ENCODE measurements at places on chromosomes 1 and 21.

DNA sequence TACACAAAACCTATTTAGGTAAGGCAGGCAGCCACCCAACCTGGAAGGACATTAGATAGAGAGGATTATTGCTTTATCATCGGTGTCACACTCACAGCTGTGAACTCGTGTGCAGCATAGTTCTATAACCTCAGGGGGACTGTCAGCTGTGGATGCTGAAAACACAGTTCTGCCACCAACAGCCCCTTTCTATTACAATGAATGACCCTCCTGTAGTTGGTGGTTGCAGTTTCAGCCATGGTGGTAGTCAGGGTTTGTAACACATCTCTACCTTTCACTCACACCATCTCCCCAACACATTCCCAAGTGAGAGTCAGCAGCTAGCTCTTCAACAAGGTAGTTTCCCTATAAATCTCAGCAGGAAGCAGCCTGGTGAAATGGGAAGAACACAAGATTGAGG is 136.8 kb downstream of the ZC3H11B start:
- DNase-seq, result no peak

GRCh38 chr1:48931506-48932192 is 155.0 kb upstream of the BEND5 start:
- no peak for DNase-seq

DNA sequence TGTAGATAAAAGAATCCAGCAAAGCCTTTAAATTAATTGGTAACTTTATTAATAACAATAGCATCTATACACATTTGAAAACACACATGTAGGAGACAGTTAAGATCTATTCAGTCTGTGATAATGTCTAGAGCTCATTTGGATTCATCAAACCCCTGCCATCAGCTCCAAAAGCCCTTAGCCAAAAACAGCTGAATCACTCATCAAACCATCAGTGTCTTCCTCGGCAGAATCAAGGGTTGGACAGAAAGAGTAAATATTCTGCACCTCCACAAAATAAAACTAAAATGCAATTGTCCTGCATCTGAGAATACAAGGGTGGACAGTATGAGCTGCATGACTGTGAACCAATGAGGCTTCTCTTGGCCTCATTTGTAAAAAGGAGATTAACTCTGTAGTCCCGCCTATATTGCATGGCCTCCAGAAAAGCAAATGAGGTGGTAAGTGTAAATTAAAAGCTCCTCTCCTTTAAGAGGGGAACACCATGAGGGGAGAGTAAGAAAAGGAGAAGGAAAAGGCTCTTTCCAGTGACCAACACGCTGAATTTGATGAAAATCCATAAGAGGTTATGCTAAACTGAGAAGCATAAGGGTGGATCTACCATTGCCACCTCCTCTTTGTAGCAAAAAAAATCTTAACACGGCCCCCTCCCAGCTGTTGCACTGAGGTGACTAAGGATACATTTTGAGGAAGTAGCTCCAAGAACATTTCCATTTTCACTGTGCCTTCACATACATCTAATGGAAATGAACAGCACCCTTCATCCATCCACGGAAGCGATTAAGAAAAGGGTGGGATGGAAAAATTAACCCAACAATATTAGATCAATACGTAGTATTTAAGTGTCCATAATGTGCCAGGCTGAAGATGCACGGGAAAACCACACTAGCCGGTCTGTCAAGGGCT is 14.7 kb upstream of the BOLA1 start:
- peak; percentile 89 for DNase-seq

GRCh38 chr1:200373811-200374231 is 36.0 kb downstream of the ZNF281 start:
- no peak for DNase-seq

- no peak for DNase-seq
Observed at GRCh38 chr21:45071078-45071873, 3.1 kb upstream of the ADARB1 start.

GRCh38 chr1:116372651-116373430 is at the start of gene ATP1A1:
ATP1A1 (plus strand) TSS chr1:116373244; CDS start chr1:116373512, 268 bp downstream.
- DNase-seq, result peak; percentile 88

DNA sequence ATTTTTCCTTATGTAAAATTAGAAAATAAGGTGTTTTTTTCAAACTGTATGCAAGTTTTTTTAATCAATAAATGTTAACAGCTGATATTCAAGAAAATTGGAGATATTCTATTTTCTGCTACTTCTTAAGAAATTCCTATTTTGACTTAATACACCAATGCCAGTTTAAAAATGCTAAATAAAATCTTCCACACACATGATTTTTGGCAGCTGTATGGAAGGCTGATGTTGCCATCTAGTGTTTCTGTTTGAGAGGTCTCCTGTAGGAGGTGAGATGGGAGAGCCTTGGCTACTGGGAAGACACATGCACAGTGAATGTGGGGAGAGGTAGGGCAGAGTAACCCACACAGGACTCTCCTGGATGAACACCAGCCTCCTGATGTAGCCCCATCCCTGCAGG is 29.2 kb upstream of the OR2B11 start:
- DNase-seq, result peak; percentile 52

GRCh38 chr1:233211595-233211994 is 83.9 kb downstream of the PCNX2 start:
- DNase-seq, result no peak

GRCh38 chr21:44255511-44255981 is 6.2 kb downstream of the DNMT3L start:
- DNase-seq, result no peak

DNA sequence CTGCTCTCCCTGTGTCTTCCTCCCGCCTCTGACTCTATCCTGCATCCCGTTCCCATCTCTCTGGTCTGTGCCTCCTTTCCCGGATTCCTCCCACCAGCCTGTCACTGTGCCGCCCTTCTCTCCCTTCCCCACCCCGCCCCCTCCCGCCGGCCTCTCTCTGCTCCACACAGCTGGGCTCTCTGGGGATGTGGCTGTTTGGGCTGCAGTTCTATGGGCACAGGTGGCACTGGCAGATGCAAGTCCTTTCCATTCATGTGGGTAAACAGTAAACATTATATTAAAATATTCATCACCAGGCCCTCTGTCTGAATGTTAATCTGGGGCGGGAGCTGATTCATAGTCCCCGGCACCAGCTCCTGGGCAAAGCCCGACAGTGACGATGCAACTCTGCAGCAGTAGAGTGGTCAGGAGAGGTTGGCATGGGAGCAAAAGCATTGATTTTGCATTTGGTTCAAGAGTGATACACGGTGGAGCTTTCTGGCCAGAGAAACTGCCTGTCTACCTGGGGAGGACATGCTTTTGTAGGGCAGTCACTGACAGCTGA is 249.3 kb downstream of the TNR start:
- DNase-seq, result no peak

DNA sequence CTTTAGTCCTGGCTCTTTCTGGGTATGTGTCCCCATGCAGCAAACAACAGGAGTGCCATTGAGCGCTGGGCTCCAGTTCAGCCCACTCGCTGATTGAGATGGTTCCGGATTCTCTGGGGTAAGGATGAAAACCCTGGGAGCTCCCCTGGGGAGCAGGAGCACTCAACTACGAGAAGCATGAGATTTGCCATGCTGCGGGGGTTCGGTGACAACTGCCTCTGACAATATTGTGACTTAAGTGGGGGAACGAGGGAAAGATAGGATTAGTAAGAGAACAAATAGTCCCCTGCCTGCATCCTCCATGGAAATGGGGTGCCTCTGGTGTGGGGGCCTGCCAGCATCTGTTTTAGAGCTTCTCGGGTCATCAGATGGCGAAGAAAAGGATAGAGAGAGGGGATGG is 123.6 kb upstream of the IPO9 start:
- DNase-seq, result no peak

DNA sequence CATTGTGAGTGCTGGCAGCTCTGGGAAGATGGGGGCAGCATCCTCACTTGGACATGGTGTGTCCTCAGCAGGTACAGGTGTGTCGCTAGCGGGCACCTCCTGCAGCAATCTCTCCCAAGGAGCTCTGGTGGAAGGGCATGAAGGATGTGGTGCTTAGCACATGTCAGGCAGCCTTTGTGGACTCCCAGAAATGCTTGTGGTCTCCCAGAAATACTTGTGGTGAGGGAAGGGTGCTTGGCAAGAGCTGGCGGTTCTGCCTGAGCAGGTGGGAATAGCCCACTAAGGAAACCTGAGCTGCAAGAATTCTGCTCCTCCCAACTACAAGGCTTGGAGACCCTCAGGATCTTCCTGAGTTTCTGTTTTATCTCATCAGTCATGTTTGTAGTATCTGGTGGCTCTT is 371.6 kb downstream of the PRDM2 start:
- DNase-seq, result no peak

GRCh38 chr21:39197448-39198233 is 14.4 kb upstream of the PSMG1 start:
- DNase-seq, result no peak

GRCh38 chr1:40979241-40980067 is at the start of gene CTPS1:
CTPS1 (plus strand) TSS chr1:40979696; CDS start chr1:40983291, 3,595 bp downstream.
- peak; percentile 88 for DNase-seq

- DNase-seq, result no peak
Observed at GRCh38 chr1:99005537-99005942, 879 bp upstream of the PLPPR5 start.

GRCh38 chr1:44348061-44348485 is 7.0 kb downstream of the ERI3 start:
- no peak for DNase-seq

DNA sequence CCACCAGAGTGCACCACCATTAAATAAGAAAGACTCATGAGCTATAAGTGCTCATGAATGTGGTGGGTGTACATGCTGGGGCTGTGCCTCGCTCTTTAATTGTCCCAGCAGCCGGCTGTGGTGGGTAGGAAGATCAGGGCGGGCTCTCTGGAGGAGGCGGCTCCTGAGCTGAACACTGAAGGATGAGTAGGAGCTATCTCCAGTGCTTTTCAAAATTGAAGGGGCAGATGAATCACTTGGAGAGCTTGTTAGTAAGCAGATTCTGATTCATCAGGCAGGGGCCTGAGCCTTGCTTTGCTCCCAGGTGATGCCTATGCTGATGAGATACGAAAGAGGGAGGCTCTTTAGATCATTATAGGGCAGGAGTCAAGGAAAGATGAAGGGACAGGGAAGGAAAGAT is 54.1 kb downstream of the ETS2 start:
- no peak for DNase-seq

GRCh38 chr1:2936559-2937515 is 84.4 kb upstream of the ACTRT2 start:
- DNase-seq, result no peak

DNA sequence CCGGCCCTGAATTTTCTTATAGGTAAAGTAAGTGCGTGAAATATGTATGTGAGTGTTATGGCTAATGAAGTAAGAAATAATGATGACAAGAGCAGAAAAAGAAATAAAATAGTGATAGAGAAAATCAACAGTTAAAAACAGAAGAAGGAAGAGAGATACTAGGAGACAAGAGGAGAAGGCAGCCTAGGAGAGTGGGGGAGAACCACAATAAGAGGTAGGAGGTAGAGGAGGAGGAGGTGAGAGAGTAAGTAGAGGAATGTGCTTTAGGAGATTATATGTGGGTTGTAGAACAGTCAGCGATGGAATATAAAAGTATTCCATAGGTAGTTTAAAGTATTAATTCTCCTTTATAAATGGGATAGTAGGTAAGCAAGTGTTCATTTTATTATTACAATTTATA is 861.5 kb upstream of the B3GALT2 start:
- no peak for DNase-seq

GRCh38 chr1:207040181-207040533 is 7.6 kb upstream of the C1orf116 start:
- DNase-seq, result no peak

- peak; percentile 27 for DNase-seq
Observed at GRCh38 chr1:31416101-31416736, 3.2 kb downstream of the SERINC2 start.

GRCh38 chr21:35019631-35020032 is 29.5 kb downstream of the RUNX1 start:
- DNase-seq, result no peak

- no peak for DNase-seq
Observed at GRCh38 chr1:75233302-75233929, 99.2 kb downstream of the LHX8 start.

GRCh38 chr1:223876590-223876989 is 30.8 kb upstream of the TP53BP2 start:
- no peak for DNase-seq

GRCh38 chr1:31694964-31695313 is 8.9 kb downstream of the COL16A1 start:
- DNase-seq, result no peak

DNA sequence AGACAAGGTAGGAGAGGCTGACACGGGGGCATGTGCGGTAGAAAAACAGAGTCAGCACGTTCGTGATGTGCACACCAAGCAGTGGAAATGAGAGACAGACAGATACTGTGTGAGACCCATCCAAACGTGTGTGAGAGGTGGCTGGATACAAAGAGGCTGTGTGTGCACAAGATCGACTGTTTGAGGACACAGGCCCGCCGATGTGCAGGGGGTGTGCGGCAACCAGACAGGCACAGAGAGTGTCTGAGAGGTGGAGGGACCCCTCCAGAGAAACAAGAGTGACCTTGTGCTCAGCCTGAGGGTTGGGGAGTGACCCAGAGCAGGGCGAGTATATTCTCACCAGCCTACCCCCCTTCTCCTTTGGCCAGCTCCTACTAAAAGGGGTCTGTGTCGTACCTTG is 97.8 kb upstream of the IPO9 start:
- no peak for DNase-seq

DNA sequence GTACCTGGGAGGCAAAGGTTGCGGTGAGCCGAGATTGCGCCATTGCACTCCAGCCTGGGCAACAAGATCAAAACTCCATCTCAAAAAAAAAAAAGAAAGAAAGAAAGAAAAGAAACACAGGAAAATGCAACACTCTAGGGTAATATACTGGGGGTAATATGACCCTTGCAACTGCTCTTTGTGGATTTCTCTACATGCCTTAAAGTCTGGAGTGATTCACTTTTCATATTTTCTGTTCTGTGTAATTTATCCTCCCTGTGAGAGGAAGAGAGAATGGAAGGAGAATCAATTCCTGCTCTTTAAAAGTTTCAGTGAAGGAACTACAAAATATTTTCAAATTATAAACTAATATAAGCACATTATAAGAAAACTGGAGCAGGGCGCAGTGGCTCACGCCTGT is 22.7 kb downstream of the RIT1 start:
- no peak for DNase-seq

DNA sequence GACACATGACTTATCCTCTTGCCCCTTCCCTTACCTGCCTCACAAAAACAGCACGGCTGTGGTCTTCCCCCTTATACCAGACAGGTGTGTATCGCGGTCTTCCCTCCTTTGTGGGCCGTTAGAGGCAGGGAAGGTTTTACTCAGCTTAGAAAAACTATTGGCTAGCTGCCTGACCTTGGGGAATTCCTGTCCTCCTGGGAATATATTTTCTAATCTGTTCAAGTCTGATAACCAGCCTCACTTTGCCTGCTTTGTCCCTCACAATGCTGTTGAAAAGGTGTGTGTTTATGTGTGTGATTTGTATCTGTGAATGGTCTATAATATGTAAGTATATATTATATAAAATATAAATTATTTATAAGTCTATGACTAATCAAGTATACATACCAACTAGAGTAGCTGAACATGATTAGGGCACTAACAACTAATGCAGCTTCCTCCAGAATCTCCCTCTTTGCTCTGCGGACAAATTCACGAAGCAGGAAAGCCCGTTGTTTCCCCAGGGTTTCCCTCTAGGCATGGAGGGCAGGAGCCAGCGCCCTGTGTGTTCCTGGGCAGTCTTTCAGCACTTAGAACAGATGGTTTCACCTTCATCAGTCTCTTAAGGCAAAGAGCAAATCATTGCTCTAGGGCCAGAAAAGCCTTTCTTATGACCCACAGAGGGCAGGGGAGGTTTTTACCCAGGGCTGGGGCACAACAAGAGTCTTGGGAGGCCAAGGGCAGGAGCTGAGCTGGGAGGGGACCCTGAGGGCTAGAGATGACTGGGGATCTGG is 25.6 kb downstream of the SLC26A9 start:
- DNase-seq, result no peak

GRCh38 chr1:208107425-208108212 is 136.6 kb downstream of the PLXNA2 start:
- DNase-seq, result no peak

GRCh38 chr21:42027822-42028765 is 17.9 kb upstream of the ZBTB21 start:
- peak; percentile 40 for DNase-seq

All from MV-4-11 (cell line).